Fibroblast of the conjunctiva (primary cell): ENCODE measurements at places on chromosomes 12 and 14.

GRCh38 chr12:49549735-49550692 lies 11.2 kb downstream of the KCNH3 start:
- DNase-seq = no peak

- DNase-seq = no peak
Observed at GRCh38 chr12:123139926-123140675, 10.8 kb downstream of the PITPNM2 start.

DNA sequence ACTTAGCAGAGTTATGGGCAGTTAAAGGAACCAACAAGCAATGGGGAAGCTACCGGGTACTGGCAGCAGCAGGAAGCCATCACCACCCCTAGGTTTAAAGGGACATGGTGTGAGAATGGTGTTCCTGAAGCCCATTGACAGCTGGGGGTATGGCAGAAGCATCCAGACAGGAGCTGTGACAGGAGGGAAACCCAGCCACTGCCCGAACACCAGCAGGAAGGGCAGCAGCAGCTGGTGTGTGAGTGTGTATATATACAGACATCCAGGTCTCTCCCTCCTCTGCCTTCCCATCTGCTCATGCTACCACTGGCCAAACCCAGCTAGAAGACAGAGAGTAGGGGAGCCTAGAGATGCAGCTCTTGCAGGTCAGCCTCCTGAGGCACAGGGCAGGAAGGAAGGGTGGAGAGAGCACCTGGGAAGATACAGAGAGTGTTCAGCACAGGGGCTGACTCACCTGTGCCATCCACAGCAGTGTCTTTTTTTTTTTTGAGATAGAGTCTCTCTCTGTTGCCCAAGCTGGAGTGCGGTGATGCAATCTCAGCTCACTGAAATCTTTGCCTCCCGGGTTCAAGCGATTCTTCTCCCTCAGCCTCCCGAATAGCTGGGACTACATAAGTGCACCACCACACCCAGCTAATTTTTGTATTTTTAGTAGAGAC lies 9.2 kb upstream of the ADCK1 start:
- no peak for DNase-seq

- DNase-seq = peak; percentile 3
Observed at GRCh38 chr12:115763376-115763775, 514.1 kb downstream of the MED13L start.

DNA sequence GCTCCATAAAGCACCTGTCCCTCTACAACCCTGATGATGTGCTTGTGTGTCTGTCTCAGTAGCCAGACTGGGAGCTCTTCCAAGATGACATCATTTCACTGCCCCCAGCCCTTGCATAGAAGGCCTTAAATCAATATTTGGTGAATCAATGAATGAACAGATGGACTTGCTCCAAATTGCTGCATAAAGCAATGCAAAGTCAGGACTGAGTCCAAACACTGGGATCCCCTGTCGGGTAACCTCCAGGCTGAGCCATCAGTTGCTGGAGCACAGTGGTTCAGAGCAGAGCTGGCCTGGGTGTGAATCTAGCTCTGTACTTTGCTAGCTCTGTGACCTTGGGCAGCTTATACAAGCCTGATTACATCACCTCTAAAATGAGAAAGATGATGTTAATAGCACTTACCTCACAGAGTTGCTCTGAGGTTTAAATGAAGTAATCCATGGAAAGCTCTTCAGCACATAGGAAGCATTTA lies 120.3 kb upstream of the VASH1 start:
- no peak for DNase-seq

GRCh38 chr14:67549734-67550133 lies 16.6 kb downstream of the PLEKHH1 start:
- no peak for DNase-seq

- DNase-seq = peak; percentile 28
Observed at GRCh38 chr14:63852817-63853731, at the start of gene SYNE2. Gene SYNE2 (plus strand): TSS chr14:63853004. CDS start chr14:63909149, 56,145 bp downstream.

- DNase-seq = no peak
Observed at GRCh38 chr12:53456654-53457366, 4.9 kb downstream of the PCBP2 start.

DNA sequence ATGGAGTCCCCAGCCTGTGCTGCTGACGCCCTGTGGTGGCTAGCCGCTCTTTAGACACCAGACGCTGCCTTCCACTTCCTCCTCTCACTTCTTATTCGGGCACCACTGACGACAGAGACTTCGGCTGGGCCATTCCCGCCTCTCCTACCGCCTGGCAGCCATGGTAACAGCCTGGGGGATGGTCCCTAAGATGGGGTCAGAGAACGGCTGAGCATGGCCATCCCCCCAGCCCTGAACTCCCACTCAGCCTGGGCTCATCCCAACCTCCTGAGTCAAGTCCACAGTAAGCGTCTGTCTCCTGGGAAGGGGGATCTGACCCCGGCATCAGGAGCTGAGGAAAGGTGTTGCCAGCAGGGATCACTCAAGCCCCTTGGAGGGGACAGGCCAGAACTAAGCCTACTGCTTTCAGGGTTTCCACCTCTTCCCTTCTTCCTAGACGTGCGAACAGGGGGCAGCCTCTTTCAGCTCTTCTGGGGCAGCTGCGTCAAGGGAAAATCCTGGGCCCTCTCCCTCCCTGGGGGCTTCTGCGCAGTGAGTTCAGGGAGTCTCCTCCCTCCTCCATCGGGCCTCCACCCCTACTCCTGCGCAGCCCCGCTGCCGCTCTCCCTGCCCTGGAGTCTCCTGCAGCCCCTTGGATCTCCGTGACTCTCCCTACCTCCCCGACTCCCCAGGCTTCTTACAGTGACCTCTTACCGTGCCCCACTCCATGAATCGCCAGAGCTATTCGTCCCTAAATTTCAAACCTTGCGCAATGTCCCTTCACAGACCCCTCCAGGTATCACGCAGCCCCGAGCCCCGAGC lies 643 bp upstream of the TAMALIN start:
- DNase-seq = no peak

GRCh38 chr14:71437870-71438269 lies 494.4 kb upstream of the RGS6 start:
- DNase-seq = no peak

DNA sequence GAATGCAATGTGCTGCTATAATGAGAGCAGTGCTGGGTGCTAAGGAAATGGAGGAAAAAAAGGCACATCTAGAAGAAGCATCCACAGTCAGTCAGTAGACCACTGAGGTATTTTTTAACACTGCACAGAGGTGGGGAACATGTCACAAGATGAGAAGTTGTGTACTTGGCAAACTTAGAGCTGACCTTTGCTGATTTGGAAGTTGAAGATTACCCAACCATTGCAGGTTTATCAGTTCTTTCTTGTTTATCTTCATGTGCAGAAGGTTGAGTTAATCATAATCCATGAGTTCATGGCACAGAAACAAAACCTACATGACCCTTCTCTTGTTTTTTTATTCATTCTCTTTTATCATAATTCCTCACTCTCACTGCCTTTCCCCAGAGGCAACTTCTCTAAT lies 3.2 kb upstream of the PAH start:
- DNase-seq = no peak

DNA sequence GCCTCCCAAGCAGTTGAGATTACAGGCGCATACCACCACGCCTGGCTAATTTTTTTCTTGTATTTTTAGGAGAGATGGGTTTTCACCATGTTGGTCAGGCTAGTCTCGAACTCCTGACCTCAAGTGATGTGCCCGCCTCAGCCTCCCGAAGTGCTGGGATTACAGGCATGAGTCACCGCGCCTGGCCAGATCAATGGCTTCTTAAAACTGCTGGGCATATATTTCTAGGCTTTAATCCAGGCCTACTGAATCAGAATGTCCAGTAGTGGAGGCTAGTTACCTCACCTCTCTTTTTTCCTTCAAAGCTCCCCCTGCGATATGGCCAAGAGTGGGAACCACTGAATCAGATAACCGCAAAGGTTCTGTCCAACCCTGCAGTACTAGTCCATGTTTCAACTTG lies 17.1 kb downstream of the POU6F1 start:
- DNase-seq = no peak

- DNase-seq = no peak
Observed at GRCh38 chr14:72739446-72740405, 154.2 kb downstream of the DPF3 start.

DNA sequence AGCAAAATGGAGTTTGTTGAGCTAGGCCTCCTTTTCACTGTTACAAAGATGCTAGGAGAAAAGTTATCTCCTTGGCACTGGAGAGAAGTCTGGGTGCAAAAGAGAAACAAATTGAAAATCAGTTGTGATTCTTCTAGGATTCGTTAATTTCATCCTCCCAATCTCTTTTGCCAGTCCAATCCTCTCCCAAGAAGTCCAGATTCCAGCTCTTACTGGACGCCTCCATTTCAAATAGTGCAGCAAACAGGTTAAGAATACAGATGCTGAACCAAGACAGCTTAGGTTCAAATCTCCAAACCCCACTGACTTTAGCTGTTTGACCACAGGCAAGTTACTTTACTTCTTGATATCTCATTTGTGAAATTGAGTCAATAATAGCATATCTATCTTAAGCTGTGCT lies 34.0 kb upstream of the CAPRIN2 start:
- no peak for DNase-seq

- no peak for DNase-seq
Observed at GRCh38 chr12:57431654-57432188, 878 bp upstream of the R3HDM2 start.

DNA sequence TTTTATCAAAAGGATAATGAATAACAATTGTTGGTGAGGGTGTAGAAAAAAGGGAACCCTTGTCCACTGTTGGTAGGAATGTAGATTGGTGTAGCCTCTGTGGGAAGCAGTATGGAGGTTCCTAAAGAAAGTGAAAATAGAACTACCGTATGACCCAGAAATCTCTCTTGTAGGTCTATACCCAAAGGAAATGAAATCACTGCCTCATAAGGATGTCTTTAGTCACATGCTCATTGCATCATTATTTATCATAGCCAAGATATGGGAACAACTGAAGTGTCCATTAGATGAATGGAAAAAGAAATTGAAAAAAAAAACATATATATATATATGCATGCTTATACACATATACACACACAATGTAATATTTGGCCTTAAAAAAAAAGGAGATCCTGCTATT lies 158.8 kb upstream of the NPAS3 start:
- peak; percentile 9 for DNase-seq

- no peak for DNase-seq
Observed at GRCh38 chr14:31567655-31568054, 6.5 kb downstream of the NUBPL start.

DNA sequence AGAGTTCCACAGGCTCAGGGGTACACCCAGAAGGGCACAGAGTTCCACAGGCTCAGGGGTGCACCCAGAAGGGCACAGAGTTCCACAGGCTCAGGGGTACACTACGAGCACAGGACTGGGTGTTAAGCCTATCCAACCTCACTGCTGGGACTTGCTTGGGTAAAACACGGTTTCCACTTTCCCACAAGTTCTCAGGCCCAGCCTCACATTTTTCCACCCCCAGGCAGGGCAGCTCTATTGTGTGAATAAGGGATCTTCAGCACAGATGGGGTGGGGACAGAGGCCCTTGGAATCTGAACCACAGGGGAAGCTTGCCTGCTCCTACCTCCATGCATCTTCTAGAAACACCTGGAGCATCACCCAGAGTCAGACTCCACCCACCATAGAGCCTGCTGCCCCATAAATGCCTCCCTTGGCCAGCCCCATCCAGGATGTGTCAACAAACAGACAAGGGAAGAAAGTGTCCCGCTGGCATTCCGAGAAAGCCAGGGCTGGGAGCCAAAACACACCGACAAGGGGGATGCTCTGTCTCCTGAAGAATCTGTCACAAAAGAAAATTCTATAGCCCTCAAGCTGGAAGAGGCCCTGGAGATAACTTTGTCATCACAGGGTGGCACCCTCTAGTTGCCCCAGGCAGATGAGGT lies 4.8 kb downstream of the CRACR2A start:
- DNase-seq = no peak

GRCh38 chr12:29970501-29970900 lies 186.8 kb upstream of the TMTC1 start:
- DNase-seq = no peak

- DNase-seq = no peak
Observed at GRCh38 chr12:54029529-54030441, 1.5 kb downstream of the HOXC6 start.

GRCh38 chr12:62785941-62786559 lies 148.9 kb downstream of the PPM1H start:
- DNase-seq = peak; percentile 42

DNA sequence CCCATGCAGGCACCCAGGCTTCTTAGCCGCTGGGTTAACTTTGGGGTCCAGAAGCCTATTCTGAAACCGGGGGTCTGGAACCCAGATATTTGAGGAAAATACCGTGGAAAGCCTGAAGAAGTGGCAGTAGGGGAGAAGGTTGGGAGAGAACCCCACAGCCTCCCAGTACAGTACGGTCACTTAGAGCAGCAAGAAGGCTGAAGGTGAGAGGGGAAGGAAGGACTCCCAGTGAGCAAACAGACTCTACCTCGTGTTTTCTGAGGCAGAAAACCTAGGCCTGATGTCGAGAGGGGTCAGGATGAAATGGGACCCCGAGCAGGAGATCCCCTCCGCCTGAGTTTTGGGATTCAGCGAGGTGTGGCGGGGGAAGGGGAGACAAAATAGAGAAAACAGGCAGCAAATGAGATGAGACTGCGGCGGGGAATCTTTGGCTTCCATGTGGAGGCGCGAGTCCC lies 10.7 kb upstream of the CALCOCO1 start:
- no peak for DNase-seq

GRCh38 chr12:47818467-47819137 lies 1.1 kb downstream of the HDAC7 start:
- no peak for DNase-seq

DNA sequence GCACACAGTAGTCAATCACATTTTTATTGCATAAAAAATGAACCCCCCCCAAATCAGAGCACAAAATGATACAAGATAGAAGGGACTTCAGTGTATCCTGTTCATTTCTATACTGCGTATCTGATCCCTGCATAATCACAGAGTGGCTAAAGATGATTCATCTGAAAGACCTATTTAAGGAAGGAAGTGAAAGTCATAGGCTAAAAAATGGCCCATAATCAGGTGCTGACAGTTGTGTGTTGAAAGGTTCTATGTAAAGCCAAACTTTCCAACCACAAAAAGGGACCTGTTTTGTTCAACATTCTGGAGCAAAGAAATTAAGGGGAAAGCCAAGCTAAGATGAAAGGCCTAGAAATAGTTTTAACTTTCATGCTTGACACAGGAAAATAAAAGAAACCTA lies 147.8 kb upstream of the ATP2B1 start:
- no peak for DNase-seq

- no peak for DNase-seq
Observed at GRCh38 chr14:52014601-52015267, 25.4 kb downstream of the RTRAF start.
